ENCODE measurements at places on chromosomes 5 and 9.

DNA sequence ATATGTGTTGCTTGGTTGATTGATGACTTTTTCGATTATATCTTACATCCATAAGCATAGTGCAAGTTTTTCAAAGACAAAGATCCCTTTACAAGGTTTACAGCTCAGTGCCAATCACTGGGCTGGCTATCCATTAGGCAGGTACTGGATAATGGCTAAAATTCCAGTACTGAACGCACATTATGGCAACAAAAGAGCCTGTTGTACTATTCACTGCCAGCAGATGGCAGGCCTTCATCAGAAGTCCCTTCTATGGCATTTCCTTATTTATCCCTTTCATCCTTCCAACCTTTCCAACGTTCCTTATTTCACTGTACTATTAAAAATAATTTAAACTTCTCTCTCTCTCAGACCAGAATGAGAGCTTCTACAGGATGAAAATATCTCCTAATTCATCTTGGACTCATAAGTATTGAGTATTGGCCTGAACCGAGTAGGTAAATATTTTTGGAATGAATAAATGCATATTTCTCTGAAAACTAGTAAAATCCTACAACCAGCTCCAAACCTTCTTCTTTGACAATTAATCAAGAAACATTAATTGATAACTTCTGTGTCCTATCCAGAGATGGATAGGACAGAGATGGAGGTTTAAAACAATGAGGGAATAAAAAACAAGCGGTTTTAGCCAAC, 6.7 kb upstream of the WNT8A start:
- DNase-seq, result peak; percentile 29

GRCh38 chr5:178429156-178429468, 161.1 kb downstream of the COL23A1 start:
- no peak for DNase-seq

- DNase-seq, result no peak
Observed at GRCh38 chr5:107331312-107331711, 339.4 kb downstream of the EFNA5 start.

GRCh38 chr5:136420168-136420898, 55.0 kb upstream of the TRPC7 start:
- DNase-seq, result no peak

GRCh38 chr5:30650311-30650710, 543.2 kb upstream of the CDH6 start:
- DNase-seq, result no peak

DNA sequence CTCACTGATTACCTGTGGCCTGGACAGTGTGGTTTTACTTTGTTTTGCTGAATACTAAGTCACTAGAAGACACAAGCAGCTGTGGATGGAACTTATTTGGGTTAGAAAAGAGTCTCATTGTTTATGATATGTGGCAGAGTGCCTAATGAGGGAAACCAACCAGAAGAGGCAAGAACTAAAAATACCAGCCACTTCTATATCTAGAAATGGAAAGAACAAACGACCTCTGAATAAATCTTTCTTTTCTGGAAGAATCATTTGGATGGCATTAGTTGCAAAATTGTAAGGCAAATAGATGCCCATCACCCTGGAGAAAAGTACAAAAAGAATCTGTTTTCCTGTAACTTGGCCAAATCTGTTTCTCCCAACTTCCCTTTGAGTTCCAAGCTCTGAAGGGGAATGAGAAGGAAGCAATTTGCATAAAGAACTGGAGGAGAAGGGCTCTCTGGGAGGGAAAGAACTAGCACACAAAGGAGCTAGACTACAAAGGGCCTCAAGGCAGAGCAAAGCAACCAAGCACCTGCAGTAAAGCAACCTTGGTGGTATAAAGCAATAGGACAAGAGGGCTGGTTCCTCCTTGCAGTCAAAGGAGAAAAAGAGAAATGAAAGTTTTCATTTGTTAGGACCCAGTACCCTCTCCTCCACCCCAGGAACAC, 455.4 kb downstream of the CAAP1 start:
- DNase-seq, result no peak

DNA sequence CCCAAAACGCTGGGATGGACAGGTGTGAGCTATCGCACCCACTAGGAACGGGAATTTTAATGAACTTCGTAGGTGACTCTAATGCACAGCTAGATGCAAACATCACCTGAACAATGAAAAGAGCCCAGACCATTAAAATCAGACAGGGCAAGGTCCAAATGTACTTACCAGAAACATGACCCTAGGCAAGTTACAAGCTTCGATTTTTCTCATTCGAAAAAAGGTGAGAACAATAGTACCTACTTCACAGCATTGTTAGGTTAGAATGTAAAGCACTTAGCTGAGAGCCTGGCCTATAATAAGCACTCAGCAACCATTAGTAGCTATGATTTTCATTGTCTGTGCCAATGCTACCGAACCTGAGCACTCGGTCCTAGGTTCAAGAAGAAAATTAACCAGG, 5.8 kb upstream of the KLHL3 start:
- DNase-seq, result no peak

DNA sequence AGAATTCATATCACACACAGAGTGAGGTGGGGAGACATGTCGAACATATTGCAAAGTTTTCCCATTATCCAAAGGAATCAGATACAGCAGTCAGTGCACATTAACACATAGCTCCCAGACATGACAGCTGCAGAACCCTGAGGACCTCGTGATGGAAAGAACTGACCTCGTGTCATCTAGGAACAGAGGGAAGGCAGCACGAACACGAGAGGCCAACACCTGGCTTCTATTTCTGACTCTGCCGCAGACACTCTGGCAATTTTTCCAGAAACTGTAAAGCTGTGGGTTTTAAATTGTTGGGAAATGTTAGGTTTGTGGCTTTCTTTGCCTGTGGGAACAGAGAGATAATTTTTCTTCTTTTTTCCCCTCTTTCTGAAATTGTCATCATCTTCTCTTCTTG, 315.0 kb upstream of the PIK3R1 start:
- peak; percentile 38 for DNase-seq

DNA sequence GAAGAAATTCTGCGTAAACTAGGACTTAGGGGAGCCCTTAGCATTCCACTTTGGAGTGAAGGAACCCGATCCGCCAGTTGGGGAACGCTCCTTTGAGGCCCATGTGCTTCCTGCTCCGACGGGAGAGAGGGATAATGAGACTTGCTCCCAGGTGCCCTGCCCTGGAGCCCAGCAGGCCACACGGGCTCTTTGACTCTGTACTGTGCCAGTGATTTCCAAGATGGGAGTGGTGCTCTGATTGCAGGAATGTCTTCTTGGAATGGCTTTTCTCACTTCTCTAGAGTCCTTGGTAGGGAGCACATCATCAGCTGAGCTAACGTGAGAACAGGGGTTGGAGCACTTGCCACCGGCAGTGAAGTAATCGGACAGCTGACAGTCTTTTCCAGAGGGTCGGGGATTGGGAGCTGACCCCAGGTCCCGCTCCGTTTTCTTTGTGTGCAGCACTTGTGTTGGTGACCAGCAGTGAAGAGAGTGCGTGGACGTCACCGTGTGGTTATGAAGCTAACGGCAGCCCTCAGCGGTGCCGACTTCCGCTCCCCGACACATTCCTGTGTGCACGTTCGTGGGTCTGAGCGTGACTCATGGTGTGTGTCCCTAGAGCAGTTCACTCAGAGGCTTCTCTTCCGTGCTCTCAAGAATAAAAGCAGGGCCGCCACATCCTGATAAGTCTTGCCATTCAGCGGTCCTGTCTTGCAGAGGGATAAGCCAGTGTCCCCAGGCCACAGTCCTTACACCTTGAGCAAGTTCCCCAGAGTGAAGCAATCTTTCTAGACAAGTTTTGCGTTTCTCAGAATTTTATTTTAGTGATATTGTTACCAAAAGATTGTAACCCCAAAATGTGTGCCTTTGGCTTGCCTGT, 25.6 kb downstream of the ABL1 start:
- peak; percentile 87 for DNase-seq

GRCh38 chr9:112531666-112532282, 45.1 kb downstream of the KIAA1958 start:
- DNase-seq, result peak; percentile 51

DNA sequence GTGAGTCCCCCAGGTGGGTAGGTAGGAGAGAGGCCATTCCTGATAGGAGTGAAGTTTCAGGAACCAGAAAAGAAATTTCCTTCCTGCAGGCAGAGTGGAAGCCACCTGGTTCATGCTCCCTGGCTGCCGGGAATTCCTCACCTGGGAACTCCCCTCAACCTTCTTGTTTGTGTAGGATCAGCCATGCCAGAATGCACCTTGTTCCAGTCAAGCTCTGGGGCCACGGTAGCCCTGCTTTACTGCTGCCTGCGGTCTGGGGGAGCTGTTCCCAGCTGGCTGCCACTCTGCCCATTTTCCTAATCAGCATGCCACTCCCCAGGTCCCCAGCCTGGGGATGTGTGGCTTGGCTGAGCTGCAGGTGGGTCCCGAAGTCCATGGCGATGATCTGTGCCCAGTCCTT, 18.7 kb upstream of the B4GALT1 start:
- no peak for DNase-seq

DNA sequence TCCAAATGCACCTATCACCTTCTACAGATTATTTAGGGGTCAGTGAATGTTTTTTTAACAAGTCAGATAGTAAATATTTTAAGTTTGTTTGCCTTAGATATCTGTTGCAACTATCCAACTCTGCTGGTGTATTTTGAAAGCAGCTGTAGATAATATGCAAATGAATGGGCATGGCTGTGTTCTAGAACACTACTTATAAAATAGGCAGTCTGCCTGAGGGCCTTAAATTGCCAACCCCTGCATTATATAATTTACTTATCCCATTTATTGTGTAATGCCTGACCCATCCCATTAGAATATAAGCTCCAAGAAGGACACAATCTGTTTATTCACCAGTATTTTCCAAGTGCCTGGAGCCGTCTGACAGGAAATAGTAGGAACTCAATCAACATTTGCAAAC, 149.0 kb downstream of the TTC39B start:
- DNase-seq, result no peak

- DNase-seq, result no peak
Observed at GRCh38 chr5:73193592-73193991, 20.6 kb downstream of the TMEM174 start.

- DNase-seq, result no peak
Observed at GRCh38 chr5:68456756-68457217, 241.2 kb downstream of the PIK3R1 start.

GRCh38 chr9:107174441-107174840, 108.6 kb upstream of the RAD23B start:
- peak; percentile 8 for DNase-seq

- no peak for DNase-seq
Observed at GRCh38 chr9:94703488-94704140, 22.9 kb upstream of the AOPEP start.

DNA sequence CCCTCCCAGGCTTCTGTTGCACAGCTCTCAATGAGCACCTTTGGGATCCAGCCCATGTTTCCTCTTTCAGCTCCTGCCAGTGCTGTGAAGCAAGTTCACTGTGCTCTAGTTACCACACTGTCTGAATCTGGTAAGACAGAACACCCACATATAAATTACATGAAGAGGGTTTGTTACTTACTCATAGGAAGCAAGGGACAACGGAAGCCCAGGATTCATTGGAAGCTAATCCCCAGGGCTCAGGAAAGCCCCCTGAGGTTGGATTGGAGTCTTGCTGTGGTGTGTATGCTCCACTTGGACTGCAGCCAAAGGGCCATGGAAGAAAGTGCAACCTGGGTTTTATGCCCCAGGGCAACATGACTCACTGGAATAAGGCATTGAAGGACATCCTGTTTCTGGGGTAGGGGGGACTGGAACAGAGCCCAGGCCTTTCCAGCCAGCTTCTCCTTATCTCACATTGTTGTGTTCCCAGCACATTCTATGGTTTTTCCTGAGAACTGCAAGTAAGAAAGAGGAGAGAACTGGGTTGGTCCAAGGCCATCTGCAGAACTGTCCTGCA, 15.6 kb upstream of the CLK4 start:
- DNase-seq, result peak; percentile 90

GRCh38 chr5:15796557-15796956, 296.6 kb downstream of the FBXL7 start:
- DNase-seq, result no peak

DNA sequence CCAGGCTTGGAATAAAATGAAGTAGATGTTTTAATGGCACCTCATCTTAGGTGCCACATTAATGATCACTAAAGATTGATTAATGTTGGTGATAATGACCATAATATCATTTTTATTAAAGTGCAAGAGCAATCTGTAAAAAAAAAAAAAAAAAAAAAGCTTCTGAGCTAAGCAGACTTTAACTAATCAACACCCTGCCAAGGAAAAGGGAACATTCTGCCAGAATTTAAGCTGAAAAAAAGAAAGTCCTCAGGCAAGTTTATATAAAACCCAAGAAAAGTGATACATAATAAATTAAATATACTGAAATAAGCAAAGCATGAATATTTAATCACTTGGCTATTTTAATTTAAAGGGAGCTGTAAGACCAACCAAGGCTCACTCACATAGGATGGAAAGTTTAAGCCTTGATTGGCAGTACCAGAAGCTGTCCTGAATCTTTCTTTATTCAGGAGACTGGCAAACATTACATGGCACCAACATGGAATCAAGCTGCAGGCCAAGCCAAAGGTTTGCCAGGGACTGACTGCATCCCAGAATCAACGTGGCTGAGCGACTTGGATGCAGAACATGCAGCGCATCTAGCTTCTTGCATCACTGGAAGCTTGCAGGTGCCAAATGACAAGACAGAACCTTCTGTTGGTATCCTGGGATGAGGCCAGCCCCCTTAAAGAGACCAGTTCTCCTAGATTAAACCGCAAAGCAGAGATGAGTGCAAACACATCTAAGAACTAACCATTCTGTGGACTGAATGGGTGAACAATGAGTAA, 413.6 kb downstream of the ENC1 start:
- DNase-seq, result no peak

DNA sequence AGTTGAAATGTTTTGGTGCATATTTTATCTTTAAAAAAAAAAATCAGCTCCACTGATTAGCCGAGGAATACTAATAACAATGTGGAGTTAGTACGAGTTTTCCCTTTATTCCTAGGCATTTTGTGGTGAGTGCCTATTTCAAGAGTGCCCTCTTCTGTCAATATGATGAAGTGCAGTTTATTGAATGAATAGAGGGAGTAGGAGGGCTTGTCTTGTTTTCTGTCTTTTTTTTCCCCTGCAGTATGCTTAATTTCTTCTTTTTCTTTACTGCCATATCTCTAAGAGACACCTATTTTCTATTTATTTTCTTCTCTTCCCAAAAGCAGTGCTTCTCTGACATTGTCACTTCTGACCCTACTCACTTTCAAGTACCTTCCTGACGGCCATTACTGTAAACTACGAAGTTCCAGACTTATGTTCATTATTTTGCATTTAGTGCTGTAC, 169.6 kb upstream of the PITX1 start:
- no peak for DNase-seq

GRCh38 chr9:86061972-86062739, 37.2 kb downstream of the GOLM1 start:
- no peak for DNase-seq

DNA sequence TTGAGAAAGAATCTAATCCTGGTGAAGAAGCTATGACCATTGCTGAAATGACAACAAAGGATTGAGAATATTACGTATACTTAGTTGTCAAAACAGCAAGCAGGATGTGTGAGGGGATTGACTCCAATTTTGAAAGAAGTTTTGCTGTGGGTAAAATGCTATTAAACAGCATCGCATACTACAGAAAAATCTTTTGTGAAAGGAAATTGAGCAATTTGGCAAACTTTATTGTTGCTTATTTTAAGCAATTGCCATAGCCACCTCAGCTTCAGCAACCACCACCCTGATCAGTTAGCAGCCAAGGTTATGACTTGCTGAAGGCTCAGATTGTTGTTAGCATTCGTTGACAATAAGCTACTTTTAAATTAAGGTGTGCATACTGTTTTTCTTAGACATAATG, 22.5 kb upstream of the ARL14EPL start:
- no peak for DNase-seq

GRCh38 chr5:4212981-4213819, 617.6 kb downstream of the IRX1 start:
- no peak for DNase-seq

GRCh38 chr5:150289551-150290390, at the start of gene CAMK2A:
TSS of gene CAMK2A (minus strand) at chr5:150289773. CDS start at chr5:150289625, 148 bp downstream.
- DNase-seq, result no peak

- DNase-seq, result no peak
Observed at GRCh38 chr9:135519179-135519971, 1.9 kb upstream of the LCN1 start.

Measured in fibroblast of skin of left quadriceps (primary cell).